ENCODE measurements at places on chromosomes 6 and 20.
A peak's percentile ranks its signal among the peaks of the same experiment; 100 is the strongest.

DNA sequence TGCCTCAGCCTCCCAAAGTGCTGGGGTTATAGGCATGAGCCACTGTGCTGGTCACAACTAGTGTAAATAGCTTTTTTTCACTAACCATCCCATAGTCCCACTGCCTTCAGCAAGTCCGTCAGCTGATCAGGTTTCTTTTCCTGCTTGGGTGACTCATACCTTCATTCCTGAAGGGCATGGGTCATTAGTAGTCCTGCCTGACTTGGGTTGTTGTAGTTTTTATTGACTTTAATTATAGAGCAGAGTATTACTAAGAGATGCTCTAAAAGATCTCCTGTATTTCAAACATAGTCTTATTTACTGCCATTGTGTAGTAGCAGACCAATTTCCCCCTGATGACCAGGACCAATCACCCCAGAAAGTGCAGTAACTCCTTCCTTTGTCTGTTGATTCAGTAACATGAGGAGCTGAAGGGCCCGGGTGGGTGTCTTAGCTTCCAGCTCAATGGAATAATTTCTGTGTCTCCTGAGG, 25.8 kb downstream of the HLA-C start:
- H3K4me1 ChIP-seq = no peaks in the 10 kb centered on the region
- no peak overlapping the region for H3K27ac ChIP-seq
- H3K36me3 ChIP-seq = no peaks in the 10 kb centered on the region
- DNase-seq = no peak
- no peak overlapping the region for H3K4me3 ChIP-seq

- no peaks in the 10 kb centered on the region for H3K36me3 ChIP-seq
- H3K27ac ChIP-seq = no peak overlapping the region
- no peaks in the 10 kb centered on the region for H3K27me3 ChIP-seq
- DNase-seq = no peak
Observed at GRCh38 chr6:52130440-52130839, 43.0 kb upstream of the PKHD1 start.

DNA sequence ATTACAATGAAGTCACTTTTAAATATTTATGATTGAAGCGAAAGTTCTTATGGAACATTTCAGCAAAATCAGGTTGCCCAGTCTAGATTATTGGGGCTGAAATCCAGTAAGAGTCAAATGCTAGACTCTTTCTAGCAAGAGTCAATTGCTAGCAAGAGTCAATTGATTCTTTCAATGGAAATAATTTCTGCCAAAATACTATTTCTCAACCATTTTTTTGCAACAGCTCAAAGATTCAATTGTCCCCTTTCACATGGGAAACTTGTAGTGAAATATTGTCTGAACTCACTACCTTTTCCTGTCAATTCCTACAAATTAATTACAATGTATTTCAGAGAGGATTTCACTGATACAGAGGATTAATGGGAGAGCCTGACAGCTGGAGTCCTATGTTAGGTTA, 78.3 kb downstream of the MAP7 start:
- H3K4me1 ChIP-seq = no peaks in the 10 kb centered on the region
- H3K27me3 ChIP-seq = no peaks in the 10 kb centered on the region
- no peak for DNase-seq
- H3K27ac ChIP-seq = no peak overlapping the region
- no peak overlapping the region for H3K4me3 ChIP-seq
- H3K36me3 ChIP-seq = no peaks in the 10 kb centered on the region

DNA sequence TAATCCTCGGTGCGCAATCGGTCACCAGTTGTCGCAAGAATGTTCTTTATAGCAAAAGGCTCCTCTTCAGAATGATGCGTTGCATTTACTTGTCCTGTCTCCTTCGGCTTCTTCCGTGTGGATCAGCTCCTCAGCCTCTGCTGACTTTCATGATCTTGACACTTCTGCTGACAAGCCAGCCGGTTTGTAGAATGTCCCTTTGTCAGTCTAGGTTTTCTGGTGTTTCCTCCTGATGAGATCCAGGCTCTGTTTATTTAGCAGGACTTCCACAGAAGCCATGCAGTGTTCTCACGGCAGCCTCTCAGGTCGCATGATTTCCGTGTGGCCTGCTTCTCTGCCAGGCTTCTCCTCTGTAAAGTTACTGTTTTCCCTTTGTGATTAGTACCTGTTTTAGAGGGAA, 66.9 kb downstream of the STX11 start:
- peaks cover 4% of the 10 kb centered on the region for H3K4me1 ChIP-seq
- H3K36me3 ChIP-seq = no peaks in the 10 kb centered on the region
- H3K4me3 ChIP-seq = no peak overlapping the region
- H3K27me3 ChIP-seq = no peaks in the 10 kb centered on the region

DNA sequence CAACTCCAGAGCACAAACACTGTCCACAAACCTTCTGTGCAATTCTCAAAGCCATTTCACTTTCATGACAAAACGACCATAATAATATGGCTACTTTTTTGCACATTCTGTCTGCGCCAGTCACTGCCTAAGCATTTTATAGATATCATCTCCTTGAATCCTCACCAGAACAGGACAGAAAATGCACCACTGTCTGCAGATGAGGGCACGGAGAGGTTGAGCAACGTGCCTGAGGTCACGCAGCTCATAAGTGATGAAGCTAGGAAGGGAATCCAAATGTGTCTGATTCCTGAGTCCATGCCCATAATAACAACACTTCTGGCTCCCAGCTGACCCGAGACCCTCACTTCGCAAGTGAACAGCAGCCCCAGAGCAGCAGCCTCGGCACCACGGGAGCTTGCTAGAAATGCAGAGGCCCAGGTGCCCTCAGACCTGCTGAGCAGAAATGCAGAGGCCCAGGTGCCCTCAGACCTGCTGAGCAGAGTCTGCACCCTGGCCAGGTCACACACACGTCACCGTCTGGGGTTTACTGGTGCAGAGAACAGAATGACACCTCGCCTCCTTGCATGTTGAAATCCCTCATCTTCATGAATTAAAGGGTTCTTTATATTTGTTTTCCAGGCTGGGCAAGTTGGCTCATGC, 265.2 kb downstream of the BMP7 start:
- no peaks in the 10 kb centered on the region for H3K27me3 ChIP-seq
- no peaks in the 10 kb centered on the region for H3K4me1 ChIP-seq
- H3K36me3 ChIP-seq = no peaks in the 10 kb centered on the region
- no peak for DNase-seq
- no peak overlapping the region for H3K27ac ChIP-seq

DNA sequence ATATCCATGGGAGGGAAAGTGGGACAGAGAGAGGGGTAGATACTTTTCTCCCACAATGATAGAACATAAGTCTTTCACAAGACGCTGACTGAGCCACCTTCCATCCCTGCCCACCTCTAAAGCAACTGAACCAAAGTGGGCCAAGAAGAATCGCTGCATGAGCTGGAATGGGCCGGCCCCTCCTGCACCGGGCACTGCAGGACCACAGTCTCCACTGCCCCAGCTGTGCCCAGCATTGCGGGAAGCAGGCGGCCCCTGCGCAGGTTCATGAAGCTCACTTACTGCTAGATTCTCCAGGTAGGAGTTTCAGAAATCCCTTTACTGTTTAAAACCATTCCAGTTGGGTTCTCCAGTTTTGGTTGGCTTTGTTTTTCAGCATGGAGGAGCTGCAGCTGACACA, 32.0 kb upstream of the CST7 start:
- no peak overlapping the region for H3K27ac ChIP-seq
- no peaks in the 10 kb centered on the region for H3K36me3 ChIP-seq
- DNase-seq = no peak
- no peaks in the 10 kb centered on the region for H3K27me3 ChIP-seq
- H3K4me3 ChIP-seq = no peak overlapping the region

DNA sequence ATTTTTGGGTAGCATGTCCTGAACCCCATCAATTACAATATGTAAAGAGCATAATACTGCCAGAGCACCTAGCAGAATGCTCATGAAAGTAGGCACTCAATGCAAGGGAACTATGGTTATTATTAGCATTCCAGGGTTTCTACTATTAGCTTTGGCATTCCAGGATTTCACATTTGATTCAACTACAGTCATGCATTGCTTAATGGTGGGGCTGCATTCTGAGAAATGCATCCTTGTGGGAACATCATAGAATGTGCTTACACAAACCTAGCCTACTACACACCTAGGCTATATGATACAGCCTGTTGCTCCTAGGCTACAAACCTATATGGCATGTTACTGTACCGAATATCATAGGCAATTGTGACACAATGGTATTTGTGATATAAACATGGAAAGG, 247.8 kb downstream of the CD83 start:
- H3K36me3 ChIP-seq = no peaks in the 10 kb centered on the region
- no peak overlapping the region for H3K4me3 ChIP-seq
- no peaks in the 10 kb centered on the region for H3K27me3 ChIP-seq
- H3K4me1 ChIP-seq = no peaks in the 10 kb centered on the region

DNA sequence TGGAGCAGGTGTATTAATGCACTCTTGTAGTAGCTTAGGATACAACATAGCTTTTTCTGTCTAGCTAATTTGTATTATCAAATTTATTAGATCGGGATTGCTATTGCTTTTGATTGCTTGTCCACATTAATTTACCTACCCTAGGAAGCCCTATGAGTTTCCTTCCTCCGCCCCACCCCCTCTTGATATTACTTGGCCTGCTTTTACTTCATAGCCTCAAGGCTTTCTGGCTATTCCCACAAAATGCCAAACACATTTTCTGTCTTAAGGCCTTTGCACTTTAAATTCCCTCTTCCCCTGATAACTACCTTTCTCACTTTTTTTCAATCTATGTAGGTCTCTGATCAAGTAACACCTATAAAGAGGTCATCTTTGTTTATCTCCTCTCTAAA, 99.1 kb upstream of the PRSS16 start:
- H3K4me1 ChIP-seq = peaks cover 4% of the 10 kb centered on the region
- no peak for DNase-seq
- H3K4me3 ChIP-seq = no peak overlapping the region
- H3K27me3 ChIP-seq = no peaks in the 10 kb centered on the region
- no peak overlapping the region for H3K27ac ChIP-seq

GRCh38 chr6:157157258-157157657, 166.1 kb downstream of the TMEM242 start:
- no peaks in the 10 kb centered on the region for H3K27me3 ChIP-seq
- H3K4me1 ChIP-seq = no peaks in the 10 kb centered on the region
- no peak overlapping the region for H3K4me3 ChIP-seq
- no peak for DNase-seq

DNA sequence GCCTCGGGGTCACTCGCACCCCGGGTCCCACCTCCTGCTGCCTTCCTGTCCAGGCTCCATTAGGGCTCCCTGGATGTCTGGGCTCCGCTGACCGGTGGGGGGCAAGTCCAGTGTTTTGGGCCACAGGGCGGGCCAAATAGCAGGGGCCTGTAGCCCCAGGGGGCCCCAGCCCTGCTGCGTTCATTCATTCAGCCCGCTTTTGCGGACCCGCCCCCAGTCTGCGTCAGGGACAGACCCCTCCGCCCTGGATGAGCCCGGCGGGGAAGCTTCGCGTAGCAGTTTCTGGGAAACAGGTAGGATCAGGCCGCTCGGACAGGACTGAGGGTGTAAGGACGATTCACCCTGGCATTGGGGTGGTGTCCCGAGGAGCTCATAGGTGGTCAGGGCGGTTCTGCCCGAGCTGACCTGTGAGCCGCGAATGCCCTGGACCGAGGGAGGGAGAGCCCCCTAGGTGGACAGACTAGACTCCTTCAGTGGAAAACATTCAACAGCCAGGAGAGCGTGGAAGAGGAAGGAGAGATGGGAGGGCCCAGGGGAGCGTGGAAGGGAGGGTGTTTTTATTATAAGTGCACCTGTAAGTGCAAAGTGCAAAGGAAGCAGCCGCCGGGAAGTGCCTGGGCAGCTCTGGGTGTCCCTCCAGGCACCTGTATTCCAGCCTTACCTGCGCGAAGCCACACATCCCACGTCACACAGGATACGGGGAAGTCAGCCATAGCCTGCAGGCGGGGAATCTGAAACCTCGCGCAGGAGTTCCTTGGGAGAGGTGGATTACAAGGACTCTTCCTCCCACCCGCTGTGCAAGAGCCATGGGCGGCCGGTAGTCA, 662 bp downstream of the ENTPD6 start:
- H3K27ac ChIP-seq = peak overlapping the region; percentile 87
- H3K4me1 ChIP-seq = peaks cover 10% of the 10 kb centered on the region
- DNase-seq = peak; percentile 72
- H3K36me3 ChIP-seq = no peaks in the 10 kb centered on the region
- no peaks in the 10 kb centered on the region for H3K27me3 ChIP-seq

DNA sequence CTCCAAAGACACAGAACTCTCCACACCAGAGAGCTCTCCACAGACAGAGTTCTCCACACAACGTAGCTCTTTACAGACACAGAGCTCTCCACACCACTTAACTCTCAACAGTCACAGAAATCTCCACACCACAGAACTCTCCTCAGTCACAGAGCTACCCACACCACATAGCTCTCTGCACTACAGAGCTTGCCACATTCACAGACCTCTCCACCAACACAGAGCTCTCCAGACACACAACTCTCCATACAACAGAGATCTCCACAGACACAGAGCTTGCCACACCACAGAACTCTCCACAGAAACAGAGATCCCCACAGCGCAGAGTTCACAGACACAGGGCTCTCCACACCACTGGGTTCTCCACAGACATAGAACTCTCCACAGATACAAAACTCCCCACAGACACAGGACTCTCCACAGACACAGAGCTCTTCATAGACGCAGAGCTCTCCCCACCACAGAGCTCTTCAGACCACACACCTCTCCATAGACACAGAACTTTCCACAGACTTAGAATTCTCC, 52.5 kb downstream of the ERMARD start:
- no peaks in the 10 kb centered on the region for H3K27me3 ChIP-seq
- no peaks in the 10 kb centered on the region for H3K36me3 ChIP-seq
- peaks cover 16% of the 10 kb centered on the region for H3K4me1 ChIP-seq
- DNase-seq = no peak

- H3K27me3 ChIP-seq = no peaks in the 10 kb centered on the region
- H3K36me3 ChIP-seq = no peaks in the 10 kb centered on the region
- no peak for DNase-seq
- no peak overlapping the region for H3K4me3 ChIP-seq
- peaks cover 6% of the 10 kb centered on the region for H3K4me1 ChIP-seq
Observed at GRCh38 chr20:37525810-37526209, 1.9 kb downstream of the BLCAP start.

- H3K27ac ChIP-seq = no peak overlapping the region
- H3K27me3 ChIP-seq = no peaks in the 10 kb centered on the region
- H3K36me3 ChIP-seq = no peaks in the 10 kb centered on the region
- H3K4me1 ChIP-seq = no peaks in the 10 kb centered on the region
- no peak for DNase-seq
Observed at GRCh38 chr6:128144320-128144719, 243.5 kb upstream of the THEMIS start.
